ENCODE measurements at places on chromosomes 2 and 18. TPM values are rescaled to one million over a fixed set of nuclear protein-coding genes. Genes with fewer than 3 reads are reported as not detected.
A peak's percentile ranks its signal among the peaks of the same experiment; 100 is the strongest.

SERPINE2 gene
- total RNA-seq = 0.13 TPM

KCNG2 gene
- total RNA-seq = not detected

SFT2D3 gene
- 8.8 TPM for total RNA-seq

C2orf15 gene
- 0.16 TPM for total RNA-seq

STPG4 gene
- not detected for total RNA-seq

DNA sequence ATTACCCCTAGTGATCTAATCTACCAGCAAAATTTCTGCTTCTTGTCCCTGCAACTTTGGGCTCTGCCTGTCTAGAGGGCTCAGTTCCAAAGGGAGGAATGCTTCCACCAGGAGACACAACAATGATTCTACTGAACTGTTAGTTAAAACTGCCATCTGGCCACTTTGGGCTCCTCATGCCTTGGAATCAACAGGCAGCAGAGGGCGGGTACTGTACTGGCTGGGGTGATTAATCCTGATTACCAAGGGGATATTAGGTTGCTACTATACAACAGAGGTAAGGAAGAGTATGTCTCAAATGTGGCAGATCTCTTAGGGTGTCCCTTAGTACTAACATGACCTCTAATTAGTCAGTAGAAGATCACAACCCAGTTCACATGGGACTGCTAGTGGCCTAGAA, 21.4 kb downstream of the HADHA start:
- DNase-seq = no peak

- DNase-seq = peak; percentile 35
Observed at GRCh38 chr18:59459369-59460071, 100.5 kb upstream of the LMAN1 start.

GRCh38 chr2:174365571-174365970, 30.0 kb upstream of the SCRN3 start:
- no peak for DNase-seq

- no peak for DNase-seq
Observed at GRCh38 chr2:211061612-211062296, 505.4 kb downstream of the CPS1 start.

DNA sequence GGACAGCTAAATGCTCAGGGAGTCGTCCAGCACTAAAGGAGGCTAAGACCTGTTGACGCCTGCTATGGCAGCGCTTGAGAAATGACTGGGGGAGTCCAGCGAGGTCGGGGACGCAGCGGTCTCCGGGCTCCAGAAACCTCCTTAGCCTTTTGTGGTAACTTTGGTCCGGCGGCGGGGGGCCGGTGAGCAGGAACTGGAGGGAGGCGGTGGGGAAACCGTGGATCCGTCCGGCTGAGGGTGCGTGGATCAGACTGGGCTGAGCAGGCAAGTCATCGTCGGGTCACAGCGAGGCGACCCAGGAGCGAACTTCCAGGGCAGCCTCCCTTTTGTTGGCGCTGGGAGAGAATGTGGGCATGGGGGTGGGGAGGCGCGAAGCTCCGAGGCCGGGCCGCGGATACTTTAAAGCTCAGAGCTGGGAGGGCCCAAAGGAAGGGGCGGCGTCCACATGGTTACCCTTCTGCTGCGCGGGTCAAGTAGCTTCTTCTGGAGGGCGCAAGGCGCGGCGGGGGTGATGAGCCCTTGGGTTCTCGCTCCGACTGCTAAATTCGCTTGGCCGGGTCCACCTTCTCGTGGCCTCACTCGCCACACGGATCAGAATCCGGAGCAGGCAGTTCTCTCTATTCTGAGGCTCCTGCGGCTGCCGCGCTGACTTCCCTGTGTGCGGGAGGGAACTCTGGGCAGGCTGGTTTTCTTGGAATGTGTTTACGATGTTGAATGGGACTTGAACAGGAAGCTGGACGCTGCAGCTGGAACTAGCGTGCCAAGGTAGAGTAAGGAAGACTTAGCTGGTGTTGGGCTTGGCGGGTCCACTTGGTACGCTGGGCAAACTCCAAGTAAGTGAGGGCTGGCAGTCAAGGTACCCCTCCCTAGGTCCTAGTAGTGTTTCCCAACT, 920 bp downstream of the GULP1 start:
- peak; percentile 39 for DNase-seq

- DNase-seq = no peak
Observed at GRCh38 chr2:182824056-182824766, 42.2 kb downstream of the FRZB start.

- no peak for DNase-seq
Observed at GRCh38 chr2:44602446-44602845, 240.7 kb downstream of the CAMKMT start.

GRCh38 chr2:69242651-69243051, 144.4 kb downstream of the GFPT1 start:
- no peak for DNase-seq

DNA sequence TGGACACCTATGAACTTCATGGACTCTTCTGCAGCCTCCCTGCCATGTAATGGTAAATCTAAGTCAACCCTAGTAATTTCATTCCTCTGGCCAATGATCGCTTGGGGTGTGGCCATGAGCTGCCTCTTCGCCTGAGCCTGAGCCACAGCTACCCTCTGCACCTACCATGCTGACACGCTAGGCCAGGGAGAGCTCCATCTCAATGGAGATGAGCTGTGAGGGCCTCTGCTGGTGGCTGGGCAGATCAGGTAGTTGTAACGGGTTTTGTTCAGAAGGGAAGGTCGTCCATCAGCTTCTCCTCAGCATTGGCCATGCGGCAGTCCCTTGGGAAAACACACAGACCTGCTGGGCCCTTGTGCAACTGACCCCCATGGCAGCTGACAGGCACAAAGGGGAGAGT, 24.4 kb downstream of the MPHOSPH10 start:
- peak; percentile 51 for DNase-seq

DNA sequence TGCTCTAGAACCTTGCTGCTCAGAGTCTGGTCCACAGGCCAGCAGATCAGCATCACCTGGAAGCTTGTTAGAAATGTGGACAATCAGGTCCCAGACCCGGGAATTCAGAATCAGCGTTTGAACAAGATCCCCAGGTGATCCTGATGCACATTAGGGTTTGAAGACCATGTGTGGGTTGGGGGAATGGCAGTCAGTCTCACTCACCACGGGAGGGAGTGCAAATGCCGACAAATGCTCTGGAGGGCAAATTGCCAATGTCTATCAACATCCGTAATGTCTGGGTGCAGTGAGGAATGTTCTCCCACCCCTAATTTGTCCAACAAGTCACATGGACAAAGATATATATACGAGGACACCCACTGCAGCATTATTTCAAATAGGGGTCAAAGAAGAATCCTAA, 34.5 kb downstream of the INPP5D start:
- DNase-seq = no peak
